ENCODE measurements at places on chromosomes 13 and 19.

GRCh38 chr19:18869023-18869618 lies 26.8 kb downstream of the CERS1 start:
- no peak for DNase-seq

- DNase-seq = no peak
These were observed 81.3 kb downstream of the SLITRK6 start for GRCh38 chr13:85717921-85718320.

DNA sequence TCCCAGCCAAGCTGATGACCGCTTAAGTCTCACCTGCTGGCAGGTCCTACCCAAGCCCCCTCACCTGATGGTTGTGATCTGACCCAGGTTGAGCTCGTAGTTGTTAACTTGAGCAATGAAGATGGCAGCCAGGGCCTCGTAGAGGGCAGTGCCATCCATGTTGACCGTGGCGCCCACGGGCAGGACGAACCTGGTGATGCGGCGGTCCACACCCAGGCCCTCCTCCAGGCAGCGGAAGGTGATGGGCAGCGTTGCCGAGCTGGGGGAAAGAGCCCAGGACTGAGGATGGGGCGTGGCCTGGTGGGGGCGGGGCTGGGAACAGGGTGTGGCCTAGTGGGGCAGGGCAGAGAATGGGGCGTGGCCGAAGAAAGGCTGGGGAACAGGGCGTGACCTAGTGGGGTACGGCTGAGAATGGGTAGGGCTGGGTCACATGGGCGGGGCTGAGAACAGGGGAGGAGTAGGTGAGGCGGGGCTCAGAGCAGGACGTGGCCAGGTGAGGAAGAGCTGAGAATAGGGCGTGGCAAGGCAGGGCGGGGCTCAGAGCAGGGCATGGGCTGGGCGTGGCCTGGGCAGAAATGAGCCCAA lies 12.9 kb downstream of the OR7C2 start:
- DNase-seq = no peak

DNA sequence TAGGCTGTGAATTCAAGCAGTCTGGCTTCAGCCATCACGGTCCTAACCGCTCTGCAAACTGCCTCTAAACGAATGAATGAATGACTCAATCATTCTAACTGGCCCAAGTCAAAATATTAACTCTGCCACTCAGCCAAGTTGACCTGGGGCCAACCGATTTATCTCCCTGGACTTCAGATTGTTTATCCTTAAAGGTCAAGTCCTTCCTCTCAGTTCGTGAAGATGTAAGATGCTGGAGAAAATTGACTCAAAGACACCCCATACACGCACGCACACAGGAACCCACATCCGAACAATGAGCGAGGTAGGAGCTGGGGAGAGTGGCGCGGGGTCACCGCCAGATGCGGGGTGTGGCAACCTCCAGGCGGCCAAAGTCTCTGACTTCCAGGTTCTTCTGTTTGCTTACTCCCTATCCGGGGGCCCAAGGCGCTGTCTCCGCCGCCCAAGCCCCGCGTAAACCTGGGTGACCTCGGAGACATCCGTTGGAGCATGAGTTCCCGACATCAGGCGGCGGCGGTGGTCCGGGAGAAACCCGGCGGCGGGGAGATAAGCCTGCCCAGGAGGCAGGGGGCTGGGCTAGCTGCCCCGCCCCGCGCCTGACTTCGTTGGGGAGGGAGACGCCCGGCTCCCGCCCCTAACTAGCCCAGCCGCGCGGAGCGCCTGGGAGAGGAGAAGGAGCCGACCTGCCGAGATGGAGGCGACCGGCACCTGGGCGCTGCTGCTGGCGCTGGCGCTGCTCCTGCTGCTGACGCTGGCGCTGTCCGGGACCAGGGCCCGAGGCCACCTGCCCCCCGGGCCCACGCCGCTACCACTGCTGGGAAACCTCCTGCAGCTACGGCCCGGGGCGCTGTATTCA lies at the start of gene CYP2S1:
Gene CYP2S1, plus strand, starts transcription at position 646 of the 856 bp plus-strand sequence. Its CDS starts 46 bp downstream, at position 692.
- DNase-seq = no peak

GRCh38 chr13:31018511-31018910 lies 86.1 kb downstream of the TEX26 start:
- DNase-seq = no peak

- DNase-seq = no peak
These were observed 10.9 kb upstream of the KDM4B start for GRCh38 chr19:4957981-4958380.

DNA sequence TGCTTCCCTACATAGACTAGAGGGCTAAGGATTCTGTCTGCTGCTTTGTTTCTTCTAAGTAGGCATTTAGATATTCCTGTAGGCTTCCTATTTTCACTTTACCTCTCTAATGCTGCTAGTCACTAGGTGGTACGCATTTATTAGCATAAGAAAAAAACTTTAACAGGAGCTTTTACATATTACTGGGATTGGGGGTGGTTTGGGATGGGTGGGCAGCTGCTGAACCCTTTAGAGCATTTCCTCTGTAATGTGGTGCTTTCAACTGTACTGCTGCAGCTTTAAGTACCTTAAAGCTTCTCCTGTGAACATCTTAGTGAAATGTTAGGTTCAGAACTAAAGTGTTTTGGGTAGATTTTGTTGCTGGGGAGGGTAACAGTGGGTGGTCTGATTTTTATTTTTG lies 92.6 kb downstream of the ZNF486 start:
- no peak for DNase-seq

DNA sequence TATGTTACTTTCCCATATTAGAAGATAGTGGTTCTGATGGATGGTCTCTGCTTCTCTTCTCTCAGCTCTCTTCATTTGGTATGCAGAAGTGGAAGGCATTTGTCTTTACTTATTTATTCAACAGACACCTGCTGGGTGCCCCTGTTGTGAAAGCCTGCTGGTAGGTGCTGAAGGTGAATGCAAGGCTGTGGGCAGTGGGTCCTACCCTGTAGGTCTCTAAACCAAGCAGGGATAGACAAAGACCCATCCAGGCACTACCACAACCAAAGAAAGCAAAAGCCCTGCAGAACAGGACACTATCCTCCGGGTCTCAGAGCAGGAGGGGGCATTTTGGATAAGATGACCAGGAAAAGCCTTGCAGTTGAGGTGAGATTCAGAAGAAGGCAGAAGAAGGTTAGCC lies 106.1 kb downstream of the STARD13 start:
- no peak for DNase-seq

GRCh38 chr19:40610396-40611064 lies 9.4 kb downstream of the LTBP4 start:
- no peak for DNase-seq

DNA sequence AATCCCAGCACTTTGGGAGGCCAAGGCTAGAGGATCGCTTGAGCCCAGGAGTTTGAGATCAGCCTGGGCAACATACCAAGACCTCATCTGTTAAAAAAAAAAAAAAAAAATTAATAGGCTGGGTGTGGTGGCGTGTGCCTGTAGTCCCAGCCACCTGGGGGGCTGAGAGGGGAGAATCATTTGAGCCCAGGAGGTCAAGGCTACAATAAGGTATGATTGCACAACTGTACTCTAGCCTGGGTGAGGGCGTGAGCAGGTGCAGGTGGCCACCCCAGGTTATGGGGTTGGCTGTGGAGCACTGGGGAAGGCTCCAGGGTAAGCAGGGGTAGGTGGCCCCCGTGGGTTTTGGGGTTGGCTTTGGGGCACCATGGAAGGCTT lies 33.9 kb downstream of the MCF2L start:
- DNase-seq = no peak

GRCh38 chr19:913080-913748 lies at the start of gene R3HDM4:
TSS of gene R3HDM4 (minus strand) at chr19:913219. CDS start at chr19:913157, 62 bp downstream.
- DNase-seq = no peak

DNA sequence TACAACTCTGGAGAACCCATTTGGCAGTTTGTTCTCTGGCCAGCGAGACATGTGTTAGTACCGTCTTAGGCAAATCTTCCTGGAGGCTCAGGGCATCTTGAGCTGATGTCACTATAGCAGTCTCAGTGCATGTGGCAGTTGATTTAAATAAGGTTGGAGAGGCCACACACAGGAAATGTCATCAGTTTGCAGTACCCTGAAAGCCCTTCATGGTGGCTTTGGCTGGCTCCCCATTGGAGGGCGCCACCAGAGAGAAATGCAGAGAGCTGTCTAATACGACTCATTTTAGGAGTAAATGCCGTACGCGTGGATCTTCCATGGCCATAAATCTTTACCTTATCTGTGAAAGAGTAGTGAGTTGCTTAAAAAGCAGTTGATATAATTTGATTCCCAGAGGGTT lies 163.1 kb downstream of the STK24 start:
- DNase-seq = no peak

- no peak for DNase-seq
These were observed 18.4 kb downstream of the AMER2 start for GRCh38 chr13:25153736-25154135.

GRCh38 chr13:113635048-113635420 lies 23.0 kb downstream of the ATP4B start:
- no peak for DNase-seq

GRCh38 chr19:28454083-28454482 lies 758.9 kb downstream of the UQCRFS1 start:
- no peak for DNase-seq

DNA sequence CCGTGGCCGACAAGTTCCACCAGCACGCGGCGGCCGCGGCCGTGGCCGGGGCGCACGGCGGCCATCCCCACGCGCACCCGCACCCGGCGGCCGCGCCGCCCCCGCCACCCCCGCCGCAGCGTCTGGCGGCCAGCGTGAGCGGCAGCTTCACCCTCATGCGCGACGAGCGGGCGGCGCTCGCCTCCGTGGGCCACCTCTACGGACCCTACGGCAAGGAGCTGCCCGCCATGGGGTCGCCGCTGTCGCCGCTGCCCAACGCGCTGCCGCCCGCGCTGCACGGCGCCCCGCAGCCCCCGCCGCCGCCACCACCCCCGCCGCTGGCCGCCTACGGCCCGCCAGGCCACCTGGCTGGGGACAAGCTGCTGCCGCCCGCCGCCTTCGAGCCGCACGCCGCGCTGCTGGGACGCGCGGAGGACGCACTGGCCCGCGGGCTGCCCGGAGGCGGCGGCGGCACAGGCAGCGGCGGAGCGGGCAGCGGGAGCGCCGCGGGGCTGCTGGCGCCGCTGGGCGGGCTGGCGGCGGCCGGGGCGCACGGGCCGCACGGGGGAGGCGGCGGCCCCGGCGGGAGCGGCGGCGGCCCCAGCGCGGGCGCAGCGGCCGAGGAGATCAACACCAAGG lies 821 bp downstream of the ONECUT3 start:
- DNase-seq = no peak

DNA sequence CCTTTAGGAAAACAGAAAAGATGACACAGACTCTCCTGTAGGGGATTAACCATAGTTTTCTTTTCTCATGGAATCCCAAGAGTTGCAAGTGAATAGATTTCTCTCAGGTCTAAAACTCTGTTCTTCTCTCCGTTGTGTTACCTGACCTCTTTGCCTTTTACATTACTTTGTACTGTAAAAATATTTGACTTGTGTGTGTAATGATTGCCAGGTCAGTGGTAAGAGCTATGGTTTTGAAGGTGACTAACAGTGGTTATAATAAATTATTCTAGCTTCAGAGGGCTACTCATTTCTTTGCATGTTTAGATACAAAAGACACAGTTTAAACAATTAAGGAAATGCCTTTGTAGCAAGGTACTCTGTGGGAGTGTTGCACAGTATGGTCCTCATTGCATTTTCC lies 23.0 kb upstream of the PSG2 start:
- no peak for DNase-seq

DNA sequence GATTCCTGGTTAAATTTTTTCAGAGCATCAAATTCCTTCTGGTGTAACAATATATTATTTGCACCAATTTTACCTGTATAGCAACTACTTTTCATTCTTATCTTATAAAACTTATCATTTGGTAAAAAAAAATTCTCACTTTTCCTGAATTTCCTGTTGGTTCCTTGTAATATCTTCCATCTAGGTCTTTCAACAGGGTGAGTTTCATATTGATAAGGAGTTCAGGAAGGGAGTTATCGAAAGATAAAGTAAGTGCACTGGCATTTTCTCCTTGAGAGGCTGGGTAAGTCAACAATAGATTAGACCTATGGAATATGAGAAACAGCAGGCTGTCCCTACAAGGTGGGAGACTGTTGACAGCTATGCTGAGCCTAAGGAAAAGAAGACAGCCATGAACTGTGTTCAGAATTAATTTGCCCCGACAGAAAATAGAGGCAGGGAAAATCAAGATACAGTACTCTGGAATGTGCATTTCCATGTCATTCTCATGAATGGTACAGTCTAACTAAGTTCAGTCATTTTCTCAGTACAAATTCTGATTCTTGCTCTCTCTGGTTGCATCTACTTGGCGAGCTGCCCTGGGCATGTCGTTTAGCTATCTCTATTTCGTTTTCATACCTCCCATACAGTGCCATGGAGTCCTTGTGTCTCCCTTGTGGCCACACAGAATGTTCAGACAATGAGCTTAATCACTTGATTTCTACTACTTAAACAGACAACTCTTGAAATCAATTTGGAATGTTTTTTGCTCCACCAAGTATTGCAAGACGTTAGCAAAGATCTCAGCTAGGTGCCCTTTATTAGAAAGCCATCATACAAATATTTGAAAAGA lies 9.9 kb downstream of the IGFL1 start:
- DNase-seq = no peak

DNA sequence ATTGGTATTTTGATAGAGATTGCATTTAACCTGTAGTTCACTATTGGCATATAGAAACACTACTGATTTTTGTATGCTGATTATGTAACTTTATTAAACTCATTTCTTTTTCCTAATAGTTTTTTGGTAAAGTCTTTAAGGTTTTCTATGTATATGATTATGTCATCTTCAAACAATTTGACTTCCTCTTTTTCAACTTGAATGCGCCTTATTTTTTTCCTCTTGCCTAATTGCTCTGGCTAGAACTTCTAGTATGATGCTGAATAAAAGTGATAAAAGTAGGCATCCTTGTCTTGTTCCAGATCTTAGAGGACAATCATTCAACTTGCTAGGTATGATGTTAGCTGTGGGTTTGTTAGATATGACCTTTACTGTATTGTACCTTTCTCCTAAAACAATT lies 1034.9 kb downstream of the PCDH9 start:
- no peak for DNase-seq

GRCh38 chr13:44229371-44230030 lies 144.1 kb upstream of the SERP2 start:
- no peak for DNase-seq

DNA sequence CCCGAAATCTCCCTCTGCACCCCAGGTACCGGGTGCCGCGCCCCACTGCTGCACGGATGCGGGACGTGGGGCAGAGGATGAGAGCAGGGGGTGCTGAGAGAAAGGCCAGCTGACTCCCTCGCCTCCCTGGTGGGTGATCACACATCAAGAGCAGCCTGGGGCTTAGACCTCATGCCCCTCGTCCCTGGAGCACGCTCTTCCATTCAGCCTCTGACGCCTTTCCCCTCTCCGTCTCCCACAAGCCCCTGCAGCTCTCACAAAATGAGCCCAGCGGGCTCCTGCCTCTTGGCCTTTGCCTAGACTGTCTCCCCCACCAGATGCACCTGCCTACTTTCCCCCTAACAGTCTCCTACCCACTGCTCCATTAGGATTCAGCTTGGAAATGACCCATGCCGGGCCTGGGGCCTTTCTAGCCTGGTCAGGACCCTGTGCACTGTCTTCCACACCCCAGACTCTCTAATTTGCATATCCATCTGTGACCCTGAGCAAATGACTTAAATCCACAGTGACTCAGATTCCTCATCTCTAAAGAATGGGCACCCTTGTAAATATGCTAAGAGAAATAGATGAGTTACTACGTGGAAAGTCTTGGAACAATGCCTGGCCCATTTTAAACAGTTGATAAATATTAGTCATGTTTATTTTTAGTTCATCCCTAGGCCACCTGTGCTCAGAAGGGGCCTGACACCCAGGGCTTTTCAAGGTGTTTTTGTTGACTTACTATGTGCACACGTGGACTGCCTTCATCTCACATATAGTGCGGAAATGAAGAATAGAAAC lies 582 bp upstream of the PTPRH start:
- no peak for DNase-seq
